ENCODE measurements at places on chromosomes 13 and 19. TPM values are rescaled to one million over a fixed set of nuclear protein-coding genes. Genes with fewer than 3 reads are reported as not detected.

DNA sequence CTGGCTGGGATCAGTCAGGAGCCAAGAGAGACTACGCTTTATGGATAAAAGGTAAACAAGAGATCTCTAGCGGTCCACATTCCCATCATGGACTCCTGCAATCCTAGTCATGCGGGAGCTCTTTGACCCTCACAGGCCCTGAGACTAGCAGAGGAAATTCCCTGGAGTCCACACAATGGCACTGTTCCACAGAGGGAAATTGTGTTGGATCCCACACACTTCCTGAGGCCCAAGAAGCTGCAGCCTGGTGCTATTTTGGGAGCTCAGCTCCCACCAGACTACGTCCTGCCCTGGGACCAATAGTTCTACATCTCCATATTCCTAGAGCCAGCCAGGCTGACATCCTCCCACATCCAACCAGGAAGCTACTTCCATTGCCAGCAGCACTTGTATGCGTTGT is 2358.4 kb downstream of the PCDH9 start:
- DNase-seq = no peak

GRCh38 chr19:31553112-31553845 is 204.0 kb upstream of the TSHZ3 start:
- no peak for DNase-seq

The SHD gene
- not detected for total RNA-seq

The CEACAM21 gene
- total RNA-seq = 5.6 TPM

The FLT1 gene
- 45.7 TPM for total RNA-seq

GRCh38 chr19:55483706-55484592 is 1.0 kb upstream of the NAT14 start:
- DNase-seq = no peak

DNA sequence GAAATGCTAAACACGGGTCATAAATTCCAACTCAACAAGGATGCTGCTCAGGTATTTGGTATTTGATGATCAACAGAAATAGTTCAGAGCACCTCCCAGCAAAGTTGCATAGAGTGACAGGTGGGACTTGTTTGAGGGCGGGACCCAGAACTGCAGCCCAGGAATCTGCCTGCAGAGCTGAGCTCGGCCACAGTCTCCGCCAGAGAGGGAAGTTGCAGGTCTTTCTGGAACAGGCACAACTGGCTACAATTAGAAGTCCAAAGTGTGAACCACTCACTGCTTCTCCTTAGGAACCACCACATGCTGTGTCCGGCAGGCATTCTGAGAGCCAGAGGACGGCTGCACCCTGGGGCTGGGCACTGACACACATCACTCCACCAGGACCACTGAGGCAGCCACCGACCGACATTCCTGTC is 1.1 kb downstream of the SLC15A1 start:
- DNase-seq = peak; percentile 81

- peak; percentile 83 for DNase-seq
Observed at GRCh38 chr19:46639358-46640182, 3.6 kb upstream of the GNG8 start.

The IQCN gene
- total RNA-seq = 6.3 TPM

DNA sequence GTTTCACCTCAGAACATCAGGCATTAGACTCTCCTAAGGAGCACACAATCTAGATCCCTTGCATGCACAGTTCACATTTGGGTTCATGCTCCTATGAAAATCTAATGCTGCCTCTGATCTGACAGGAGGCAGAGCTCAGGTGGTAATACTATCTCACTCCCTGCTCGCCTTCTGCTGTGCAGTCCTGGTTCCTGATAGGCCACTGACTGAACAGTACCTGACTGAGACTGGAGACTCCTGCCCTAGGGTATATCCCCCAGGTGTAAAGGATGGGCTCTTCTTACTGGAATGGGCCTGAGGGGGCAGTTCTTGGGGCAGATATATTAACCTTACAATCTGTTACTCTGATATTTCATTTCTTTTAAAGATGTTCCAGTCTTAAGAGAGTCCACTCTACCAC is 6.3 kb downstream of the OBI1 start:
- no peak for DNase-seq

The CEACAM1 gene
- 33.1 TPM for total RNA-seq

GRCh38 chr19:23420824-23421223 is 25.6 kb upstream of the ZNF91 start:
- no peak for DNase-seq

The ZNF556 gene
- total RNA-seq = 0.76 TPM

The SPACA4 gene
- total RNA-seq = not detected

DNA sequence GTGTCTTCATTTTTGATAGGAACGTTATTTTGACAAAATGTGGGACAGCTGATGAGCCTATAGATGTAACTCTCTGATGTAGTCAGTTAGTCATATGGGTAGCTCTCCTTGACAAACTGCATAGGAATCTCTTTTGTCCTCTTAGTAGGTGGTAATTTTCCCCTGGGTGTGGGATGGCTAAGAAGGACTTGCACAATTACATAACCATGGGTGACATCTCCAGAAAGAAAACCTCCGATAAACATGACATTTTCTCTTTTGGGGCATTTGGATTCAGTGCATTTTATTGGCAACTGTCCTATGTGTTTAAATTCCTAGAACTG is 41.8 kb downstream of the IGFL3 start:
- no peak for DNase-seq
